ENCODE measurements at places on chromosomes 7 and 10. TPM values are rescaled to one million over a fixed set of nuclear protein-coding genes. Genes with fewer than 3 reads are reported as not detected.

IRF5 gene
- 2.3 TPM for total RNA-seq

GRM3 gene
- total RNA-seq = not detected

GRCh38 chr10:6977398-6978186 lies 397.5 kb upstream of the PRKCQ start:
- H3K4me3 ChIP-seq = no peak overlapping the region
- peaks cover 4% of the 10 kb centered on the region for H3K4me1 ChIP-seq
- H3K36me3 ChIP-seq = no peaks in the 10 kb centered on the region
- H3K27ac ChIP-seq = no peak overlapping the region
- peaks cover 24% of the 10 kb centered on the region for H3K27me3 ChIP-seq

GRCh38 chr7:95097291-95097690 lies 189.9 kb downstream of the PPP1R9A start:
- no peak for DNase-seq
- no peaks in the 10 kb centered on the region for H3K4me1 ChIP-seq
- H3K4me3 ChIP-seq = no peak overlapping the region
- H3K27ac ChIP-seq = no peak overlapping the region
- H3K36me3 ChIP-seq = no peaks in the 10 kb centered on the region
- H3K27me3 ChIP-seq = no peaks in the 10 kb centered on the region

GIMAP6 gene
- total RNA-seq = 213 TPM

IGFBP1 gene
- total RNA-seq = not detected

DNA sequence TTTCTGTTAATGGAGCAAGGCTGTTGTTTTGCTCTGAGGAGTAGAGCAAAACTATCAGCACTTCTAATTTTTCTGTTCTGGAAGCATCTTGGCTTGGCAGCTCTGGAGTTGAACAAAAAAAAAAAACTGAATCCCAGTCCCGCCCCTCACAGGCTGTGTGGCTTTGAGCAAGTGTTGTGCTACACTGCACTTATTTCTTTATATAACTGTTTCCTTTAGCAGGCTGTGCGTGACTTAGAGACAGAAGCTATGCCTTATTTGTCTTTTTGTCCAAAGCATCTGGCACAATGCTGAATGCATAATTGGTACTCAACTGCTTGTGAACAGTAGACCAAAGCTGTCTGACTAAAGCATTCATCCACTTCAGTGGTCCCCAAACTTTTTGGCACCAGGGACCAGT lies 96.1 kb downstream of the AMPH start:
- no peak overlapping the region for H3K27ac ChIP-seq
- no peaks in the 10 kb centered on the region for H3K4me1 ChIP-seq
- peaks cover 9% of the 10 kb centered on the region for H3K27me3 ChIP-seq
- H3K36me3 ChIP-seq = no peaks in the 10 kb centered on the region
- no peak for DNase-seq
- no peak overlapping the region for H3K4me3 ChIP-seq

GRCh38 chr10:69516316-69516715 lies 56.9 kb downstream of the NEUROG3 start:
- H3K36me3 ChIP-seq = no peaks in the 10 kb centered on the region
- peaks cover 7% of the 10 kb centered on the region for H3K4me1 ChIP-seq
- H3K27ac ChIP-seq = no peak overlapping the region
- DNase-seq = peak; percentile 37
- H3K4me3 ChIP-seq = no peak overlapping the region
- peaks cover 19% of the 10 kb centered on the region for H3K27me3 ChIP-seq

- peaks cover 16% of the 10 kb centered on the region for H3K27me3 ChIP-seq
- no peaks in the 10 kb centered on the region for H3K36me3 ChIP-seq
- no peaks in the 10 kb centered on the region for H3K4me1 ChIP-seq
- H3K27ac ChIP-seq = no peak overlapping the region
Observed at GRCh38 chr10:33355274-33355673, 20.8 kb upstream of the NRP1 start.

SAP25 gene
- total RNA-seq = 102 TPM

RAB19 gene
- total RNA-seq = 5.4 TPM

GRCh38 chr10:23174074-23174976 lies 17.8 kb upstream of the PTF1A start:
- no peak overlapping the region for H3K27ac ChIP-seq
- no peak overlapping the region for H3K4me3 ChIP-seq
- H3K27me3 ChIP-seq = peaks cover 66% of the 10 kb centered on the region
- no peak for DNase-seq
- peaks cover 7% of the 10 kb centered on the region for H3K36me3 ChIP-seq

DNA sequence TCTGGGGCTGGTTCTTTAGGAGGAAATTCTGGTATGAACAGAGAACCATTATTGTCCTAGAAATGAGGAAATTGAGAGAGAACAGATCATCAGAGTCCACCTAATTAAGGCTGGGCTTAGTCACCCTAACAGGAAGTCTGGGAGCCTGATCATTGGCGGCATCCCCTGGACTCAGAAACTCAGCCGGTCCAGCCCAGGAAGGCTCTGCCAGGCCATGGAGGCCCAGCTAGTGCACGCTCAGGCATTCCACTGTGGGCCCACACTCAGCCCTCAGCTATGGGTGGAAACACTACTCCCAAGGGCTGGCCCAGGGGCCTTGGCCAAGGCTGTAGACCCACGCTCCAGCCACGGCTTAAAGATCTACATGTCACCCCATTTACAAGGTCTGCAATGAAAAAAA lies 109.2 kb downstream of the PTPN20 start:
- peaks cover 12% of the 10 kb centered on the region for H3K4me1 ChIP-seq
- H3K27me3 ChIP-seq = peaks cover 19% of the 10 kb centered on the region
- no peak overlapping the region for H3K27ac ChIP-seq
- H3K4me3 ChIP-seq = no peak overlapping the region
- H3K36me3 ChIP-seq = no peaks in the 10 kb centered on the region

DRGX gene
- not detected for total RNA-seq

GRCh38 chr7:77991656-77992055 lies 193.1 kb downstream of the PHTF2 start:
- H3K4me3 ChIP-seq = no peak overlapping the region
- no peaks in the 10 kb centered on the region for H3K4me1 ChIP-seq
- no peaks in the 10 kb centered on the region for H3K36me3 ChIP-seq
- peaks cover 15% of the 10 kb centered on the region for H3K27me3 ChIP-seq

NKX6-2 gene
- not detected for total RNA-seq

GRCh38 chr10:36500266-36500665 lies 625.1 kb upstream of the ANKRD30A start:
- peaks cover 5% of the 10 kb centered on the region for H3K36me3 ChIP-seq
- no peaks in the 10 kb centered on the region for H3K27me3 ChIP-seq
- H3K4me3 ChIP-seq = no peak overlapping the region
- DNase-seq = no peak
- no peak overlapping the region for H3K27ac ChIP-seq
- H3K4me1 ChIP-seq = no peaks in the 10 kb centered on the region

DNA sequence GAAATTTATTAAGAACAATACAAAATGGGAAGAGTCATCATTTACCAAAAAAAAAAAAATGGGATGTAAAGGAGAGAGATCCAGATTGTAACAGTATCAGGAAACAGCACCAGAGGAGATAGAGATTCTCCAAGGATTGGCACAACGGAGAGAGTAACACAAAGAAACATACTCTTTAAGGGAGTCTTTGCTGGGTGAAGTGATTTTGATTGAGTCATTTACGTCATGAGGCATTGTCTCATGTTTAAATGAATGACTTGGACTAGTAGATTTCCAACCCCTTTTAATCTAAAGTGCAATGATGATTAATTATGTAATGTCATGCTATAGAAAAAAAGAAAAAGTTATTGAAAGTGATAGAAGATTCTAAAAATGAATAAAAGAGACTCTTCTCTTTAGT lies 68.8 kb downstream of the ITGB8 start:
- no peaks in the 10 kb centered on the region for H3K27me3 ChIP-seq
- no peaks in the 10 kb centered on the region for H3K4me1 ChIP-seq
- H3K4me3 ChIP-seq = no peak overlapping the region
- H3K27ac ChIP-seq = no peak overlapping the region
- DNase-seq = no peak

DNA sequence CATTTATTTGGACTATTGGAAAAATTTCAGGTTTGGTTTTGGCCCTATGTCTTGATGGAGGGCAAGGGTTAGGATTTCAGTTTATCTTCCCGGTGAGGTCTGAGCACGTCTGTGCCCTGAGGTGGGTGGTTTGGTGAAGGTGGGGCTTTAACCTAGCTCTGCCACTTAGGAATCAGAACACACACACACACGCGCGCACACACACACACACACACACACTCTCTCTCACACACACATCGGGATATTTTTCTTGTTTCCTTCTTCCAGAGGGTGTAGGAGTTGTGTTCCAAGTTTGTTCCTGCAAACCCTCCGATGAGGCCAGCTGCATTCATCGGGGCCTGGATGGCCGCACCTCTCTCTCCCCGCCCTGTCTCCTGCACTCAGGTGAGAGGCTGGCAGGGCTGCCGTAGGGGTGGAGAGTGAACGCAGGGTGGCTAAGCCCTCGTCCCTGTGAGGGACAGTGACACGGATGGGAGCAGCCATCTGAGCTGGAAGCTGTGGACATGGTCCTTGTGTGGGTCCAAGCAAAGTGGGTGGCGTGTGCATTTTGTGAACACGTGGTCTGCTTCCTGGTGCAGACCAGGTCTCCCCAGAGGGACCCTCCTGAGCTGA lies 34.2 kb downstream of the CHST12 start:
- H3K27ac ChIP-seq = no peak overlapping the region
- H3K4me1 ChIP-seq = no peaks in the 10 kb centered on the region
- no peak for DNase-seq
- no peaks in the 10 kb centered on the region for H3K27me3 ChIP-seq
- H3K4me3 ChIP-seq = no peak overlapping the region

DNA sequence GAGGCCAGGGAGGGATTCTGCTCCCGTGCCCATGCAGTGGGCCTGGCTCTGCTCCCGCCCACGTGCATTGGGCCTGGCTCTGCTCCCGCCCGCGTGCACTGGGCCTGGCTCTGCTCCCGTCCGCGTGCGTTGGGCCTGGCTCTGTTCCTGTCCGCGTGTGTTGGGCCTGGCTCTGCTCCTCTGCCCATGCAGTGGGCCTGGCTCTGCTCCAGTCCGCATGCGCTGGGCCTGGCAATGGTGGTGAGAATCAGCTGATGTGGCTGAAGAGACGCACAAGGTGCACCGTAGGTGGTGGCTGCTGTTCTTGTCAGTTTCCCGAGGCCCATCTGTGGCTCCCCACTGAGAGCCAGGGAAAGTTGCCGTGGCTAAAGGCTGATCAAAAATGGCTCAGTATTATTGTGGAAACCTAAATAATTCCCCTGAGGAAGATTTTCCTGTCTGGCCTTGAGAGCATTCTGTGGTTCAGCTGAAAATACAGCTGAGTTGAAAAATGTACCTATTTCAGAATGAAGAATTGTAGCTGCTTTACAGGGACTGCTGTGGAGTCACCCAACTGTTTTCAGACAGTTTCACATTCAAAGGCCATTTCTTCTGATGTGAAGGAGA lies 572.4 kb downstream of the GLRX3 start:
- DNase-seq = no peak
- H3K4me1 ChIP-seq = no peaks in the 10 kb centered on the region
- H3K27me3 ChIP-seq = no peaks in the 10 kb centered on the region

- H3K4me1 ChIP-seq = no peaks in the 10 kb centered on the region
- H3K4me3 ChIP-seq = no peak overlapping the region
- no peaks in the 10 kb centered on the region for H3K27me3 ChIP-seq
- no peak for DNase-seq
- no peak overlapping the region for H3K27ac ChIP-seq
Observed at GRCh38 chr10:81570878-81571794, 303.9 kb upstream of the NRG3 start.

OR2A42 gene
- not detected for total RNA-seq

DNA sequence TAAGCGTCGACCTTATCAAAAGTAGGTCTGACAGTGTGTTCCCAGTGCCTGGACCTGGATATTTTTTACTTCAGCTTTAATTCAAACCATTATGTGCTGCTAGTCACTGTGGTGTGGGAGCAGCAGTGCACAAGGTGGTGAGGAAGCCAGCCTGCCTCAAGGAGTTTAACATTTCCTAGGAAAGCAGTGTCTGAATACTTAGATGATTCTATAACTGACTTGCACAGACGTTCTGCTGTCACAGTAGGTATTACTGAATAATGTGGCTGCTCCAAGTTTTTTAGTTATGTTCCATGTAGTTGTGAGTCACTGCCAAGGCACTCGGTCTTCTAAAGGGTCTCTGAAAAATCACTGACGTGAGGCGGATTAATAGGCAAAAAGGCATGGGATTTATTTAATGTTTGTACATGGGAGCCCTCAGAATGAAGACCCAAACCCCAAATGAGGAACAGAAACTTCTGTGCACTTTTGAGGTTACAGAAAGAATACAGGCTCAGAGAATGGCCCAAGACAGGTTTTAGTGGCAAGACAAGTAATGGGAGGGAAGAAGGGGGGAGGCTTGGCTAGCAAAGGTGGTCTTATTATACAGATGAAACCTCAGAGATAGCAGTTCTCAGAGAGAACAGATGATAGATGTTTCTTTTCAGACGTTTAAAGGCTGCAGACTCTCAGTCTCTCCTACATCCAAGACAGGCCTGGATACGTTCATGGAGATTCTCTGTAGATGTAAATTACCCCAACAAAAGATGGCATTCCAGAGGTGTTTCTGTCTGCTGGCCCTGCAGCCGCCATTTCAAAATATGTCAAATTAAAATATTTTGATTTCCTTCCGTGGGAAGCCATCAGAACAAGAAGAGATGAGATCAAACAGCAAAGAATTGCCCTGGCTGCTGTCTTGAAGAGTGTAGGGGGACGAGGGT lies 209.3 kb downstream of the SDK1 start:
- H3K4me3 ChIP-seq = no peak overlapping the region
- no peaks in the 10 kb centered on the region for H3K27me3 ChIP-seq
- DNase-seq = no peak
- H3K4me1 ChIP-seq = no peaks in the 10 kb centered on the region

MOGAT3 gene
- total RNA-seq = not detected

PNLIPRP3 gene
- total RNA-seq = not detected

DNA sequence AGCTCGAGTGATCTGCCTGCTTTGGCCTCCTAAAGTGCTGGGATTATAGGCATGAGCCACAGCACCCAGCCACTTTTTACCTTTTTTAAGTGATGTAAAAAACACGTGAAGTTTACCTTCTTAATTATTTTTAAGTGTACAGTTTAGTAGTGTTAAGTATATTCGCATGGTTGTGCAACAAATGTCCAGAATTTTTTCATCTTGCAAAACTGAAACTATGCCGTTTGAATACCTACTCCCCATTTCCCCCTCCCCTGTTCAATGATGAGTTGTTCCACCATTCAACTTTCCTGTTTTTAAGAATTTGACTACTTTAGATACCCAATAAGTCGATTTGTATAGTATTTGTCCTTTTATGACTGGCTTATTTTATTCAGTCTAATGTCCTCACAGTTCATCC lies 10.9 kb downstream of the NRBF2 start:
- DNase-seq = no peak
- no peaks in the 10 kb centered on the region for H3K27me3 ChIP-seq
- H3K4me1 ChIP-seq = peaks cover 59% of the 10 kb centered on the region
- H3K27ac ChIP-seq = no peak overlapping the region
- H3K4me3 ChIP-seq = peak overlapping the region; percentile 50

All from naive thymus-derived CD8-positive, alpha-beta T cell (primary cell).